Effector memory CD4-positive, alpha-beta T cell (primary cell): ENCODE measurements at places on chromosomes 6 and 20.

DNA sequence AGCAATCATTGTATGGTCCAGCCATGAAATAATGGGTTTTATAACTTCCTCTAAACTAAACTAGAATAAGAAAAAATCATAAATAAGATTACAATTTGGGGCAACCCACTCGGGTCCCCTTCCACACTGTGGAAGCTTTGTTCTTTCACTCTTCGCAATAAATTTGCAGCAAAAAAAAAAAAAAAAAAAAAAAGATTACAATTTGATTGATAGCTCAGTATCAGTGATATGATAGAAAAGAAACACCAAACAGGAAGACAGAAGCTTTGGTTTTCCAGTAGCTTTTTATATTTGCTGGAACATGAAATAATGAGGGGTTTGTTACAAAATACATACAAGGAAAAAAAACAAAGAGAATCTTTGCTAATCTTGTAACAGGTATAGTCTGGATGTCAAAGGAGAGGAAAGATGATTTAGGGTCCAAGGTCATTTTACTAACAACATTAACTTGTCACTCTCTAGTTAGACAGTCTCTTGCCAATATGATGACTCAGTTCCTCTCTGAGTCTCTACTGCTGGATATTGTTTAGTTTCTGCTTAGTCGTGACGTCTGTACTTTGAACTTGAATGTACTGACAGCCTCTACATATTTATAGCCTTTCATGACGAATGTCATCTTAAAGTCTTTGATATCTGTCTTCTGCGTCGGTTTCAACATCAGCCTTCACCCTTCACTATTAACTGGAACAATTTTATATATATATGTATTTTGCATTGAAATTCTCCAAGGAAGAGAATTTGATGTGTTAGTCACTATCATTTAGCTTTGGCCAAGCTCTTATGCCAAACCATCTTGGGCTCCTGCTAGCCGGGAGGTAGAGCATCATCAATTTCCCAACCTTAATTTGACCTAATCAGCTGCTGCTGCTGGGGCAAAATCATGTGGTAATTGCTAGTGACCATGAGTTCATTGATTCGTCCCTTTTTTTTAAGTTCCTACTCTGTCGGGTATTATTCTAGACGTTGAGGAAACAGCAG is 213.1 kb upstream of the STXBP5 start:
- no peak for DNase-seq

DNA sequence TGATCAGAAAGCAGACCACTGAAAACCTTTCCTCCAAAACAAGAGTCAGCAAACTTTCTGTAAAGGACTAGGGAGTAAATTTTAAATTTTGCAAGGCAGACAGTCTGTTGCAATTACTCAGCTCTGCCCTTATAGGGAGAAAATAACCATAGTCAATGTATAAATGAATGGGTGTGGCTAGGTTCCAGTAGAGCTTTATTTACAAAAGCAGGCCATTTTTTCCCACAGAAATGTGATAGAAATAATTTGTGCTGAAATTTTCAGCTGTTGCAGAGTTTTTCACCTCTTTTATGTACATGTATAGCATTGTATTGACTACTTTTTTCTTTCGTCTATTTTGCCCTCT is 7.7 kb downstream of the AMD1 start:
- DNase-seq = no peak

DNA sequence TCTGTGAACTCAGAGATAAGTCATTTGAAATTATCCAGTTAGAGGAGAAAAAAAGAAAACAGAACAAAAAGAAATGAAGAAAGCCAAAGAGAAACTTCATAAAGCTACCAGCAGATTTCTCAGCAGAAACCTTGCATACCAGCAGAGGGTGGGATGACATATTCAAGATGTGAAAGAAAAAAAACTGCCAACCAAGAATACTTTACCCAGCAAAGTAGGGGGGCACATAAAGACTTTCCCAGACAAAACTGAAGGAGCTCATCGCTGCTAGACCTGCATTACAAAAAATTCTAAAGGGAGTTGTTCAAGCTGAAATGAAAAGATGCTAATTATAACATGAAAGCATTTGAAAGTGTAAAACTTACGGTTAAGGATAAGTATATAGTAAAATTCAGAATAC is 246.3 kb downstream of the FNDC1 start:
- DNase-seq = no peak

DNA sequence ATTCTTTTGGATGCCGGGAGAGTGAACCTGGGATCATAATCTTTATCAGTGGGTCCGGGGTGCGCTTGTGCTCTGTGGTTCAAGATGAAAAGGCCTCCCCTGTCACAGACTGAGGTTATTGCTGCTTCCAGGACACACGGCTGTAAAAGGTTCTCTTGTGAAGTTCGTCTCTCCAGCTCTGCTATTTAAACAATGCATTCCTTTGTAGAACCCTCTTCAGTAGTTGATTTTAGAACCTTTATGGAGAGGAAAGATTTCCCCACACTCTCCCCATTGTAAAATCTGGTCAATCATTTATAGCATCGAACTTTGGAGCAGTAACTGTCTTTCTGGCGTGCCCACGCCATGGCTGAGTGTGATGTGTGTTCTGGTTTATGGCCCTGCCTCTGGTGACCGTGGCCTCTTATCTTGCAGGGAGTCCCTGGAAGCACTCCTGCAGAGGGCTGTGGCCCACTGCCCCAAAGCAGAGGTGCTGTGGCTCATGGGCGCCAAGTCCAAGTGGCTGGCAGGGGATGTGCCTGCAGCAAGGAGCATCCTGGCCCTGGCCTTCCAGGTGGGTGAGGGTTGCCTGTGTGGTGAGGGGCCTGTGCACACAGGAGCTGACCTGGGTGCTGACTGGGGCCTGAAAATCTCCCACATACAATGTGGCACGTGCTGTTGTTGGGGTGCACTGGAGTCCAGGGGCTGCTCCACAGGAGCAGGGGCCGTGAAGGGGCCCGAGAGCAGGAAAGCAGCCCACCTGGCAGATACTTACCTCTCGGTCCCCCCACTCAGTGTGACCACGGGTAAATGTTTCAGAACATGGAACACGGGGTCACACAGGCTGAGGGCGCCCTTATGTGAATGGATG is 11.6 kb upstream of the C20orf204 start:
- DNase-seq = no peak

GRCh38 chr6:85346196-85346595 is 103.7 kb upstream of the NT5E start:
- no peak for DNase-seq

- no peak for DNase-seq
Measured at GRCh38 chr6:142359271-142359960, 57.6 kb downstream of the ADGRG6 start.

DNA sequence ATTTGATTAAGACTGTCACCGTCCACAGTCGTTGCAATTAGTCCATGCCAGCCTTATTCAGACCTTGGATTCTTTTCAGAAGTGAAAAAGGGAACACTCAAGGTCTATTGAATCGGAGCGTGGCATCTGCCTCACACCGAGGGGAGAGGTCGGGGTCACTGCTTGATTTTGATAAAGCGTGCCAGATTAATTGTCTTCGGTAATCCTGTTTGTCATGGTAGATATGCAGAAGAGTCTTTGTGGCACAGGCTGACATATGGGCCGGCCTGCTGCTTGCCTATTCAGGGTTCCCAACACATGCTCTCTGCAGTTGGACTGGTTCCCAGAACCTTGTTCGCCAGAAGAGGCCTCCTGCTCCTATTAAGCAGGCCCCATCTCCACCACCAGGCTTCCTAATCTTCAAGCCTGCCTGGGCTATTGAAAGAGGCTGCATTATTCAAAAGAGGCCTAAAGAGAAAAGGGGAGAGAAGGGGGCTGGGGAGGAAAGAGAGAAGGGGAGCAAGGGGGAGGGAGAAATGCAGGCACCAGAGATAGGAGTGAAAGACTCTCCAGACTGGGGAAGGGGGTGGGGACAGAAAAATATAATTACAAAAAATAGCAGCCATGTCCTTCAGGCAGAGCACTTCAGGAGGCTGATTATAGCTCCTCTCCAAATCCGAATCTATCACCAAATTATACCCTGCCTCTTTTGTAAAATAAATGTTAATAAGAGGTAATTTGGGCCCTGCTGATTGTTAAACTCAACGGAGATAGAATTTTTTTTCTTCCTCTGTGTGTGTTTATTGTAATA is 611.3 kb downstream of the HDGFL1 start:
- DNase-seq = no peak

- DNase-seq = no peak
Measured at GRCh38 chr6:111550195-111550594, 55.5 kb downstream of the TRAF3IP2 start.

DNA sequence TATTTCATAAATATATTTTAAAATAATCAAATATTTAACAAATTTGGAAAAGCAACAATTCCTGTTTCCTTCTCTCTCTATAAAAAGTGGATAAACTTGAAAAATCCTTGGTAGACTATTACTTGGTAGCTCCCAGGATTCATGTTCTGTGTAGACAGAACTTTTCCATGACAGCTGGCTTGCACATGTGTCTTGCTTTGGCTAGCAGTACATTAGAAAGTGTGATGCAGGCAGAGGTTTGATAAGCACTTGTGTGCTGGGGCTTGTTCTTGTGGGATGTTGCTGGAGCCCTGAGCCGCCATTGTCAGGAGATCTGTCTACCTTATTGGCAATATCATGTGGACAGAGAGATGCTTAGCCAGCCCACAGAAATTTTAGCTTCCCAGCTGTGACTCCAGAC is 327.2 kb downstream of the CDKAL1 start:
- no peak for DNase-seq

- no peak for DNase-seq
Measured at GRCh38 chr6:122648726-122649125, 38.5 kb downstream of the PKIB start.

GRCh38 chr6:110285306-110286060 is 72.7 kb downstream of the METTL24 start:
- no peak for DNase-seq

DNA sequence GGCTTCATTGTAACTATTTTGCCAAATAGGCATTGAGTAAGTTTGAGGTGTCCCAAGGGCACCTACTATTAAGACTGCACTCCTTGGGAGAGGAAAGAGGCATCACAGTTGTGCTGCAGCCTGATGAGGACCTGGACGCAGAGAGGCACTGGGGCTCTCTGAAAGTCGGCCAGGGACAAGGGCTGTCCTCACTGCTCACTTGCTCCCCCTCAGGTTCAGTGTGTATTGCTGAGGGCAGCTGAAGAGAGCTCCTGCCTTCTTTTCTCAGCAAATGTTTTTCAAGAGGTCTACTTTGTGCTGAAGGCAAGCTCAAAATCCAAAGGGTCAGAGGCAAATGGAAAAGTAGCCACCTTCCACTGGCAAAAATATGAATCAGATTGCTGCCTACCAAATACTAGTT is 331.8 kb downstream of the RIMS1 start:
- no peak for DNase-seq

DNA sequence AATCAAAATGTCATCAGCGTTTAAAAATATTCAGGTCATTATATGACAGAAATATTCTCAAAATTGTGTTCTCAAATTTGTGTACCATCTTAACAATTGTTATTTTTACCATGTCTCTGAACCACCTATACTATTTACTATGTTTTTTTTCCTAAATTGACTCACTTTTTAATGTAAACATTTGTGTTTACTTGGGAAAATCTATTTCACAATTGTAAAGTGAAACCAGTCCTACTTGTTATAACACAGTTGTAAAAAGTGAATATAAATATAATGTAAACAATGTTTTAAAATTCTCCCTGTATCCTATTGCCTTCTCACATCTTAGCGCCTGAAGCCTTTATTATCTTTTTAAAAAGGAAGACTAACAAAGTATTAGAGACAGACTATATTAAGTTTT is 83.5 kb downstream of the ADGRG6 start:
- no peak for DNase-seq

DNA sequence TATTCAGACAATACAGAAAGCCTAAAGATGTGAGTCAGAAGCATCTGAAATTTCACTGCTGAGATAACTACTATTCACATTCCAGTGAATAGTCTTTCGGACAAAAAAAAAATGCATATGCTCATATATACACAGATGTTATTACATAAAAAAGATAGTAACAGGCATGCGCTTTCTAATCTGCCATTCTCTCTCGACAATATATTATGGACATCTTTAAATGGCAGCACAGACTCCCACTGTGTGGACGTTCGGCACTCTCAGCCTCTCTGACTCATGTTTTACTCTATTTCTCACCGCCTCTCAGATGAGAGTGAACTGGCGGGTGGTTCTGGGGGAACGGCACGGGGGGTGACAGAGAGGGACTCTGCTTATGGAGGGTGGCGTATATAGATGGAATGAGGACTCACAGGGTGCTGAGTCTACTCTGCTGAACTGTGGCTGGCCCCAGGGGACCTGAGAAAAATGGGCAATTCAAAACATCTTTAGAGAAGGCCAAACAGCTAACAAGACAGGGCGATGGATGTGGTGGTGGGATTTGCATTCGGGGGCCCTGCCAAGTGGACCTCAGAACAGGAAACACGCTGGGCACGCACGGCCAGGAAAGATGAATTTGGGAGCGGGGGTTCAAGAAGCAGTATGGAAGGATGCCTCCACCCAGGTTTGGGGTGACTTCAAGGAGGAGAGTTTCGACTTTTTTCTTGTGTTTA is 68.9 kb downstream of the MDGA1 start:
- no peak for DNase-seq

DNA sequence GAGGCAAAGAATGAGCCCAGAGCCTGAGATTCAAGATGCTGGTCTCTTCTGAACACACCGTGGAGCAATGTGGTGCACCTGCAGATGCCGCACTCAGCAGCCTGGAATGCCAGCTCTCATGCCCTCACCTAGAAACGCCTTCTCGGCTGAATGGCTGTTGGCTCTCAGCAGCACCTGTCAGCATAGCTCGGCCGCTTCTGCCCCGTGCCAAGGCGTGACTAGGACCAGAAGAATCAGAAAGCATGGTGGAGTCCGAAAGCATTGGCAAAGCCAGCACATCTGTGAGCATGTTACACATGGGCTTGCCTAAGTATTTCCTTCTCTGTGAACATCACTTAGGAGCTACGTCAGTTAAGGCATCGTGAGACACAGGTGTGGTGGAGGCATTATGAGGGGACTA is 140.8 kb downstream of the MAP3K4 start:
- no peak for DNase-seq

- no peak for DNase-seq
Measured at GRCh38 chr6:21750575-21750974, 157.0 kb downstream of the SOX4 start.

- no peak for DNase-seq
Measured at GRCh38 chr6:44634321-44634720, 246.8 kb downstream of the CDC5L start.

DNA sequence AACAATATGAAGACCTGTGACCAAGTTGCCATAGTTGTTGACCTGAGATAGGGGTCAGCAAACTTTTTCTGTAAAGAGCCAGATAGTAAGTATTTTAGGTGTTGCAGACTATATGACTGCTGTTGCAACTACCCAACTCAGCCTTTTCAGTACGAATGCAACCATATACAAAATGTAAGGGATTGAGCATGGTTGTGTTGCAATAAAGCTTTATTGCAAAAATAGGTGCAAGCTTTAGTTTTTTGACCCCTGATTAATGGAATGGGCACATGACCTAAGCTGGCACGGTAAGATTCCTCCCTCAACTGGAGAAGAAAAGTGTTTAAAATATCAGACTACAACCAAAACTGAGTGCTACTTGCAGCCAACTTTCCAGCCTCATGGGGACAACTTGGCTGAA is 17.3 kb upstream of the EPM2A start:
- DNase-seq = no peak

- DNase-seq = no peak
Measured at GRCh38 chr6:62013719-62014118, 272.3 kb downstream of the KHDRBS2 start.

- DNase-seq = no peak
Measured at GRCh38 chr6:80940571-80940970, 811.9 kb downstream of the TENT5A start.

GRCh38 chr20:63747622-63748069 is 8.1 kb downstream of the SLC2A4RG start:
- no peak for DNase-seq

GRCh38 chr6:30881392-30882203 is 2.7 kb upstream of the DDR1 start:
- DNase-seq = no peak
